ENCODE measurements at places on chromosomes 1 and 21. TPM values are rescaled to one million over a fixed set of nuclear protein-coding genes. Genes with fewer than 3 reads are reported as not detected.

The HHAT gene
- 1.9 TPM for polyA plus RNA-seq

The RSPO1 gene
- 0.63 TPM for polyA plus RNA-seq

GRCh38 chr1:38046333-38046883, at the start of gene POU3F1:
Gene POU3F1 (minus strand): TSS chr1:38046793. CDS start chr1:38046743, 50 bp downstream.
- DNase-seq, result no peak

GRCh38 chr21:38306433-38307141, 49.8 kb downstream of the KCNJ15 start:
- no peak for DNase-seq

GRCh38 chr1:27864264-27864895, 8.0 kb upstream of the THEMIS2 start:
- peak; percentile 62 for DNase-seq

DNA sequence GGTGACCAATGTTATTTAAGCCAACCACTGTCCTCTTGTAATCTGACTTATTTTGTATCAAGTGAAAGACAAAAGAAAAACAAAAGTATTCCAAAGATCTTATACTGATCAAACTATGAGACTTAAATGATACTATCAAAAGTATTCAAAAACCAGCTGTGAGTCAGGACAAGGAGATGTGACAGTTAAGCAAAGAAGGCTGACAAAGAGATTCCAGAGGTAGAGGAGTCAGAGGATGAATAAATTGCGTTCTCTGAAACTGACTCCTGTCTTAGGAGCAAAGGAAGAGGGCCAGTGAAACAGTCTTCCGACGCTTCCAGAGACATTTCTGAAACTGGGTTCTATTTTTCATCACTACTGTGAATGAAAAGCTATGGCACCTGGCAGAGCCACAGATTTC, 20.9 kb downstream of the TMEM50B start:
- DNase-seq, result no peak

DNA sequence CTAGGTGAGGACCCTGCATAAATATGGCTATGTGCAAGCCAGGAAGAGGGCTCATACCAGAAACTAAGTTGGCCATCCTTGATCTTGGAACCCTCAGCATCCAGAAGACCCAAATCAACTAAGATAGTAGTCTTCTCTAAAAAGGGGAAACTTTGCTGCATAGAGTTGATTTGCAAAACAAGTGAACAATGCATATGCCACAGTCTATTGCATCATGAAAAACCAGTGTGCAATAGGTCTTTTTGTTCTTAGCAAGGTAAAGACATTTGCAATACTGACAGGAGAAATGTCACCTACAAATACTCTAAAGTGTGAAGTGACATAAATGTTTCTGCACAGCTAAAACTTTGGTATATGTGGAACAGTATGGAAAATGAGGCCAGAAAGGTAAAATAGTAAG, 2.0 kb upstream of the IFI16 start:
- no peak for DNase-seq
